ENCODE measurements at places on chromosomes 3 and 15. TPM values are rescaled to one million over a fixed set of nuclear protein-coding genes. Genes with fewer than 3 reads are reported as not detected.

Gene PIGZ
- not detected for total RNA-seq

DNA sequence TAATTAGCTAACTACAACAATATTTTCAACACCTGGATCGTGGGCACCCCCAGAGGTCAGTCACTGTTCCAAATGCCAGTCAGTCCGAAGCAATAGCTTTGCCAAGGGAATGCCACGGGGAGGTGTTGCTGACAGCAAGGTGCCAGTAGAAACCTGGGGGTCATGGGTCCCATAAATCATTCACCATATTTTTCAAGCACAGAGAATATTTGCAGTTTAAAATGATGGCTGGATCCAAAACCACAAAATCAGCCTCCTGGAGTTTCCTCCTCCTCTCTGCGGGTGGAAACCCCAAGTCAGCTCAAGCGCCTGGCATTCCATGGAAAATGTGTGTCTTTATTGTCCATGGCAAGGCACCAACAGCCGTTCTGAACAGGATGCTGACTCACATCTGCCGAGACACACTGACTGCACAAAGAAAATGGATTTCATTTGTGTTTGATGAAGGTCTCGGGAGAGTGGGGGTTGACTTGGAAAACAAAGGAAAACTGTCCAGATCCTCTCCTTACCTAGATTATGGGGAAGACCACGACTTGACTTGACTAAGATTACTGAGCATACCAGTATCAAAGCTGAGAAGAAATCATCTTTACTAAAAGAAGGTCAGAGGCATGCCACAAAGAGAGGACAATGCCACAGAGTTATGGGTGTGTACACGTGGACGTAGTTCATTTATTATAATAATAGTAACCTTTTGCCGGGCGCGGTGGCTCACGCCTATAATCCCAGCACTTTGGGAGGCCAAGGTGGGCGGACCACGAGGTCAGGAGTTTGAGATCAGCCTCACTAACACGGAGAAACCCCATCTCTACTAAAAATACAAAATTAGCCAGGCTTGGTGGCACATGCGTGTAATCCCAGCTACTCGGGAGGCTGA, 26.4 kb downstream of the ANXA2 start:
- DNase-seq: peak; percentile 97

DNA sequence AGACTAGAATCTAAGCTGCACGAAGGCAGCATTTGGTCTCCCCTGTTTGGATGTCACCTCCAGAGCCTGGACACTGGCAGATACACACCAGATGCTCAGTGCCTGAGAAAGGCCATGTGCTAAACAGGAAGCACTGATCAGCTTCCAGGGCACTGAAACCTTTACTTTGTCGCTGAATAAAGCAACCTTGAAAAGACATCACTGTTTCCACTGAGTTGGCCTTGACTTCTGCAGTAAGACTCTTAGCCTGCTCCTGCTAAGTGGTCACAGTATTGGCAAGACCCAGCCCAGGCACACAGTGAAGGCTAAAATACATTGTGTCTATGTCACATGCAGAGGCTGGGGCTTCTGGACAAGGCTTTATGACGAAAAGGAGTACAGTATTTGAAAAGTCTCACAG, 104.3 kb upstream of the ICE2 start:
- no peak for DNase-seq

Gene POPDC2
- total RNA-seq: 0.07 TPM

DNA sequence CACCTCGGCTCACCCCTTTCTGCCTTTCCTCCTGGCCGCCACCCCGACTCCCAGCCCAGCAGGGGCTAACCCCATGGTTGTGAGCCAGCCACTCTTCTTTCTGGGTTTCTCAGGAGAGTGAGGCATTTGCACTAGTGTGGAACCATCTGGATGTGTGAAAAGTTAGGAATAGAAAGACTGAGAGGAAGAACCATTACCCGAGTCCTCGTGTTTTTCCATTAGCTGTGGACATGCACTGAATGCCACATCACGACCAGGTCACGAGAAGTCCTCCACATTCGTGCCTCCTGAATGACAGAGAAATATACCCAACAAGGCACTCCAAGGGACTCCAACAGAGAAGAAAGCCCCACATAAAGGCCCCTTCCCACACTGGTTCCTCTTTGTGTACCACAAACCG, 18.0 kb upstream of the RAD18 start:
- no peak for DNase-seq

DNA sequence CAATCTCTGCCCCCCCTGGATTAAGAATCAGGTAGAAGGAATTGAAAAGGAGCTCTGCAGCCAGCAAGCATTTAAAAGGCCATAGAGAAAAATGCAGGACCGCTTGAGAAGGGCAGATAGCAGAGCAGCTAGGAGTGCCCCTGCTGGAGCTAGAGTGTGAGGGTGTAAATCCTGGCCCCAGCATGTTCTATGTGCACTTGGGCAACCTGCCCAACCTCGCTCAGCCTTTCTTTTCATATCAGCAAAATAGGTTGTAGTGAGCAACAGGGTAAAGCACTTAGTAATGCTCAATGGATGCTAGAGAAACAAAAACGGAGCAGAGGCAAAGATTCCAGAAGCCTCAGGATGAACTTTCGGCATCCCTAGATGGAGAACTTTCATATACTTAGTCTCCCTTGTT, 25.0 kb upstream of the THBS1 start:
- DNase-seq: no peak

Gene AGBL1
- not detected for total RNA-seq

Gene CCRL2
- total RNA-seq: not detected

GRCh38 chr3:135197246-135197645, 402.2 kb downstream of the EPHB1 start:
- no peak for DNase-seq

DNA sequence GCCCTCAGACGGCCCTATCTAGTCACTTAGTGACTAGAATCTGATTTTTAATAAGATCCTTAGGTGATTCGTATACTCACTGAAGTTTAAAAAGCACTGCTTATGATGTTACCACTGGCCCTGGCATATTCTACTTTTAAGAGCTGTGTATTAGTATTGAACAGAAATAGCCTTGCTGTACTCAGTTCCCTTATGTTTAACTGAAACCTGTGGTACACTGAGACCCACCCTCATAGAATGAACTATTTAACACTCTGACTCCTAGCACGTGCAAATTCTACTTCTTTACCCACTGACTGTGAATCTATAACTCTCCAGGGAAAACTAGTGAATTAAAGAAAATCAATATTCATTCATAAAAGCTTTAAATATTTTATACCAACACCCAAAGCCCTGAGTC, 108.9 kb downstream of the CCNL1 start:
- DNase-seq: no peak

Gene CAND2
- total RNA-seq: 0.23 TPM

Gene RTP3
- total RNA-seq: not detected

GRCh38 chr3:84292128-84292527, 666.7 kb upstream of the CADM2 start:
- no peak for DNase-seq

Gene AP3S2
- total RNA-seq: 185 TPM

DNA sequence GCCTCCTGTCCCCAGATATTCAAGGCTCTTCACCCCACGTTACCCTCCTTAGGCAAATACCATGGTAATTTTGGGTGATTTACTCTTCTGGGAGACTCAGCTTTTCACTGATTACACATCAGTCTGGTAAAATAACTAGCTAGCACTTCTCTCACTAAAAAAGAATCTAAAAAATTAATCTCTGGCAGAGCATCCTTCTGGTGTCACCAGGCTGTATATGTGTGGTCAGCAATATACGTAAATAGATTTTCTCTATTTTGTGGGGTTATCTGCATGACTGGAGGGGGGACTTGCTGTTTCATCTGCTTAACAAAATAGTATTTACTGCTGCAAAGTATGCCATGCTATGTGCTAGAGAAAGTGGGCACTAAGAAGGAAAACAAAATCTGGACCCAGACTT, 45.1 kb downstream of the LRRC28 start:
- no peak for DNase-seq

DNA sequence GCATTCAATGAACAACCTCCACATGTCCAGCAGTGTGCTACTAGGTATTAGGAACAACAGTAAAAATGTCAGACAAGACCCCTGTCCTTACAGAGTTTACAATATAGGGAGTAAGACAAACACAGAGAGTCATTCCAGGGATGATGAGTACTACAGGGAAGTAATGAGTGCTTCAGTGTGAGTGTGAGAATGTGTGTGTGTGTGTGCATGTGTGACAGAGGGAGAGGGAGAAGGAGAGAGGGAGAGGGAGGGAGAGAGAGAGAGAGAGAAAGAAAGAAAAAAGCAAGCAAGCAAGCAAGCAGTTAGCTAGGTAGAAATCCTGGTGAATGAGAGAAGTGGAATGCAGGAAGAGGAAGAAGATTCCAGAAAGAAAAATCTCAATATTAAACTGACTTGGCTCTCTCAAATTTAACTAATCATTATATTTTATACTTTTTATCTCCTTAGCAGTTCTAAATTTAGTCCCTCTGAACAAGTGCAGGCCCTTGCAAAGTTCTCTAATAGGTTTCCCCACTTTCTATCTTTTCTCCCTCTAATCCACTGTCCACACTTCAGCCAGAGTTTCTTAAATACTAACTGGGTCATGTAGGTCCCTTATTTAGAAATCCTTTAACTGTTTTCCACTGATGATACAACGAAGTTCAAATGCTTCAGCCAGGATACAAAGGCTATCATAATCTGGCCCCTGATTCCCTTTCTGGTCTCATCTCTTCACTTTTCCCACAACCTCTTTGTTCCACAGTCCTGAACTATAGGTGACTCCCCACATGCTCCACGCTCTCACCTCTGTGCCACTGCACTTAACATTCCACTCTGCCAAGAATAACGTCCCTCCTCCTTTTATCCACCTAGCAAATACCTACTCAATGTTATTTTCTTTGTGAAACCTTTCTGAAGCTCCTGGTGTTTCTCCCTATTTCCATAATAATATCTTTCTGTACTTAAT, 10.3 kb downstream of the DCBLD2 start:
- no peak for DNase-seq

- no peak for DNase-seq
Measured at GRCh38 chr15:83119968-83120581, 12.6 kb downstream of the TM6SF1 start.

Gene FAM3D
- not detected for total RNA-seq

DNA sequence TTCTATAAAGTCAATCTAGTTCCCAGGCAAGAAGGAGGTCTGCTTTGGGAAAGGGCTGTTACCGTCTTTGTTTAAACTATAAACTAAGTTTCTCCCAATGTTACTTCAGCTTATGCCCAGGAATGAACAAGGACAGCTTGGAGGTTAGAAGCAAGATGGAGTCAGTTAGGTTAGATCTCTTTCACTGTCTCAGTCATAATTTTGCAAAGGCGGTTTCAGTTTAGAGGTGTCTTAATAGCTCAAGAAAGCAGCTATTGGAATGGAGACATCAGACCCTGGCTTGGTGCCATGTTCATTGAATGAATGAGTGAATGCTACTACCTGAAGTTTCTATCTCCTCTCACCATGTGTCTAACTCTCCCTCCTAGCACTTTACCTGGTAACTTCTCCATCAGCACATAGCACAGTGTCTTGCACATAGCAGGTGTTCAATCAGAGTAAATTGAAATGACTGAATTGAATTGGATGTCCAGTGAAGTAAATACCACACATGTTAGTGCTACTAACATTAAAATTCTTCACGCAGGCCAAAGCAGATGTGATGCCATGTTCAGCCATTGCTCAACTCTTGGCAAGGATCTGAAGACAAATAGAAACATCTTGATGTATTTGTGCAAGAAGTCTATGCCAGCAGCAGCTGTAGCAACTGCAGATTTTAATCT, 28.2 kb downstream of the CLEC3B start:
- peak; percentile 72 for DNase-seq

GRCh38 chr3:152444029-152444641, 175.4 kb downstream of the MBNL1 start:
- DNase-seq: no peak

GRCh38 chr3:66317750-66318376, 97.1 kb downstream of the SLC25A26 start:
- DNase-seq: no peak

Gene NUSAP1
- 169 TPM for total RNA-seq

Gene PXK
- 34.8 TPM for total RNA-seq

Gene RAB5A
- total RNA-seq: 22.1 TPM

- no peak for DNase-seq
Measured at GRCh38 chr3:155704771-155705559, 39.9 kb downstream of the PLCH1 start.

GRCh38 chr3:420584-420983, 224.0 kb downstream of the CHL1 start:
- no peak for DNase-seq

DNA sequence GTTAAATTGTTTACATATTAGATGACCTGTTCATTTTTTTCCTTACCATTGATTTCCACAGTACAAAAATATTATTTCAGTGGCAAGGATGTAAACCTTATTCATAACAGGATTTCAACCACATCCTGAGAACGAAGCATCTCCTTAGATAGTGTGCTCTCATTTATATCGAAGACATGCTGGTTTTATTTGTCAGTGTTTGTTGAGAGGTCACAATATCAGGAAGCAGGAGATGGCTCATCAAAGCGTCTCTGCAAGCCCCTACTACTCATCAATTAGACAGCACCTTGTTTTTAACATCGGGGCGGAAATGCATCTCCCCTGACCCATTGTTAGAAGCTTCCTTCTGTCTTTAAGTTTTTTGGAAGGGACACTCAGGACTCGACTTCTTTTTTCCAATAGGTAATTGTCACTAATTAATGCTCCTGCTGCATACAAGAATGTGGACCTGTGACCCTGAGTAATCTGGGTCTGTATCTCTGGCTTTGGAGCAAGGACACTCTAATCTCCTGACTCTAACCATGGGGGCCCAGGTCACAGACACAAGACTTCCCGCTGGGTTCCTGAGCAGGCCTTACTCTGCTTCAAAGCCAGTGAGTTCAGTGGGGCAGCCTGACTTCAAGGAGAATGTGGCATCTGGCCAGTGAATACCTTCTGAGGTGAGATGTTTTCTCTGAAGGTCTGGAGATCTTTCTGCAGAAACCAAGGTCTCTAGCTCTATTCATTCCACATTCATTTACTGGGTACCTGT, 50.3 kb downstream of the MECOM start:
- no peak for DNase-seq

Gene SNURF
- total RNA-seq: not detected

GRCh38 chr3:16511681-16512434, 1.6 kb downstream of the RFTN1 start:
- DNase-seq: peak; percentile 80

- no peak for DNase-seq
Measured at GRCh38 chr3:181464033-181464694, 247.6 kb upstream of the SOX2 start.

Gene FBLN2
- total RNA-seq: 59.9 TPM

Gene TERC
- 149 TPM for total RNA-seq

- no peak for DNase-seq
Measured at GRCh38 chr15:100224206-100225185, 117.3 kb downstream of the ADAMTS17 start.

DNA sequence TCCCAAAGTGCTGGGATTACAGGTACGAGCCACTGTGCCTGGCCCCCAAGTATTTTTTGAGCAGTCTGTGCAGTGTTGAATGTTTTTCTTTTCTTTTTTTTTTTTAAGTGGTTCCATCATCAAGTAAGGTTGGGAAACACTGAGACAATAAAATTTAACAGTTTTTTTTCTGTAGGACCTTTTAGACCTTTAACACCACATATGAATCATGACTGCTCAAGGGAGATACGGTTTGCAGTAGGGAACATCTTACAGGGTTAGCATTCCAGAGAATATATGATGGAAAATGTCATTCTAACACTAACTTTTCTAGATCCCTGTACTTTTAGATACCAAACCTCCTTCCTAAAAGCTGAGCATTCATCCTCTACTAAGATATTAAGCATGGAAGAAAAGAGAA, 41.7 kb downstream of the SNX4 start:
- DNase-seq: no peak

GRCh38 chr3:188160751-188161150, 6.8 kb downstream of the LPP start:
- DNase-seq: no peak
